Cortex of kidney (tissue), 1 donor: ENCODE measurements at places on chromosomes 6 and 20.

- DNase-seq, result no peak
These were observed 314.3 kb upstream of the NT5E start for GRCh38 chr6:85135376-85136094.

- no peak for DNase-seq
These were observed 4.6 kb downstream of the HLA-DPB1 start for GRCh38 chr6:33080127-33081089.

GRCh38 chr20:23782366-23782983 lies 31.7 kb upstream of the CST1 start:
- no peak for DNase-seq

- no peak for DNase-seq
These were observed 115.5 kb downstream of the DOK5 start for GRCh38 chr20:54590856-54591255.

- no peak for DNase-seq
These were observed 28.9 kb downstream of the EIF2S2 start for GRCh38 chr20:34083137-34083536.

DNA sequence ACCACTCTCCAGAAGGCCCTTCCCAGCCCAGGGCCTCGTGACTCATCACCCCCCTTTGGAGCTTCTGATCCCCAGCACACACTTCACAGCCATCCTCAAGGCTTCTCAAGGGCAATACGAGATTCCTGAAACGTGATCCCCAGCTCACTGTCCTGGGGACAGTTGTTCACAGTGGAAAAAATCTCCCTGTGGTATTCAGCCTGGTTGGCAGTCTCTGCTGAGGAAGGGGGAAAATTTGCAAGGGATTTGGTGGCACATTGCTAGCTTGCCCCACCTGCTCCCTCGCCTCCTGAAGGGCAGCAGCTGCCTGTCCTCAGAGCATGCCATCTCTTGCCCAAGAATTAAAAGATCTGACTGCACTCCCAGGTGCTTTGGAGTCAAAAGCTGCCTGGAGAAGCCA lies 20.7 kb upstream of the PKHD1 start:
- DNase-seq, result no peak

- DNase-seq, result no peak
These were observed 177.8 kb upstream of the ARID1B start for GRCh38 chr6:156599366-156599765.

GRCh38 chr6:722077-722524 lies 29.2 kb upstream of the EXOC2 start:
- DNase-seq, result no peak
